GM12892 (cell line): ENCODE measurements at places on chromosomes 13 and 19.
A peak's percentile ranks its signal among the peaks of the same experiment; 100 is the strongest.

GRCh38 chr13:84591444-84591843 is 709.2 kb upstream of the SLITRK1 start:
- DNase-seq, result no peak

GRCh38 chr19:1068009-1069001 is 1.3 kb downstream of the ARHGAP45 start:
- no peak for DNase-seq

DNA sequence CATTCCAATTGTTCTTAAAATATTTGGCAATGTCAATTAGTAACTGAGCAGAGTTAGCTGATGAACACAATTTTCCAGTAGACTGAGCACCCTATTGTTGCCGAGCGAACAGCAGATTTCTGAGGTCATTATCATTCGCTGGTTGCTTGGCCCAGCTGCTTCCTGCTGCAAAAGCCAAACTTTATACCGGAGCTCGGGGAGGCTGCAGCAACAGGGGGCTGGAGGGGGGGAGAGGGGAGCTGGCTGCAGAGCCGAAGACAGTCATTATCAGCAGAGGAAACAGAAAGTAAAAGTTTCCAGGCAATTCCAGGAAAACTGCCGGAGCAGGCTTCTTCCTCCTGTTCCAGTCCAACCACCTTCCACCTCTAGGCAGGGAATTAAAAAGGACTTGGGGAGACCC is 77.9 kb downstream of the ZNF536 start:
- no peak for DNase-seq

GRCh38 chr19:56405062-56405461 is 930 bp downstream of the ZNF583 start:
- DNase-seq, result no peak

- DNase-seq, result no peak
Observed at GRCh38 chr13:30141775-30142485, 165.4 kb downstream of the KATNAL1 start.

GRCh38 chr19:14774373-14774772 is 4.0 kb downstream of the ADGRE2 start:
- no peak for DNase-seq

- DNase-seq, result no peak
Observed at GRCh38 chr13:82076496-82076895, 1735.6 kb upstream of the SPRY2 start.

GRCh38 chr19:39401070-39401548 is 5.5 kb upstream of the ZFP36 start:
- DNase-seq, result no peak

DNA sequence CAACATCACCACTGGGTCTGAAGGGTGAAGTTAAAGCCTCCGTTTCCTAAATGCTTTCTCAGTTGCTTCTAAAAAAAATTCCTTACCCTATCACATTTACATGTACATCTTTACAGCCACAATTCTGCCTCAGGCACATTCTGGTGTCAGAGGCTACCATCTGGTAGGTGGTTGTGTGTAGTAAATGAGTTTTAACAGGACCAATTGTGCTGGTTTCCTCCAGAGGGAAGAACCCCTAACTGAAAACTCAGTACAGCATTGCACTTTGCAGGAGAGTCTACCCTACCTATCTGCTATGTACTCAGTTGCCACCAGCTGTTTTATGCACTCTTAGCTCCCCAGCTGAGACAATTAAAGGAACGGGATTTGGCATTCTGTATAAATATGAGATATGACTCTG is 1576.5 kb downstream of the PCDH9 start:
- DNase-seq, result no peak

DNA sequence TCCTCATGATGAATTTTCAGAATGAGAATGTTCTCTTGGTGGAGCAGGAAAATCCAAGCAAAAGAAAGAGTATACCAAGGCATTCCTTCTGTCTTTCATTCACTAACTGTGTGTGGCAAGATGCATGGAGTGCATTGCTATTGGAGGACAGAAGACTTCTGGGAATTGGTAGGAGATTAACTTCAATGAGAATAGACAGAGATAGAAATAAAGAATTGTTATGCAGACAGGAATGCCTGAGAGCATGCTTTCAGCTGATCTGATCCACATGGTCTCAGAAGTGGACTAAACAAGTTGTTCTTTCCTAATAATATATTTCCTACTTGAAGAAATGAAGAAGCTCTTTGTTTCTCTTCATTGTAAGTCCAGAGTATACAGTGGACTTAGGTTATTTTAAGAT is 303.6 kb downstream of the MYO16 start:
- DNase-seq, result no peak

DNA sequence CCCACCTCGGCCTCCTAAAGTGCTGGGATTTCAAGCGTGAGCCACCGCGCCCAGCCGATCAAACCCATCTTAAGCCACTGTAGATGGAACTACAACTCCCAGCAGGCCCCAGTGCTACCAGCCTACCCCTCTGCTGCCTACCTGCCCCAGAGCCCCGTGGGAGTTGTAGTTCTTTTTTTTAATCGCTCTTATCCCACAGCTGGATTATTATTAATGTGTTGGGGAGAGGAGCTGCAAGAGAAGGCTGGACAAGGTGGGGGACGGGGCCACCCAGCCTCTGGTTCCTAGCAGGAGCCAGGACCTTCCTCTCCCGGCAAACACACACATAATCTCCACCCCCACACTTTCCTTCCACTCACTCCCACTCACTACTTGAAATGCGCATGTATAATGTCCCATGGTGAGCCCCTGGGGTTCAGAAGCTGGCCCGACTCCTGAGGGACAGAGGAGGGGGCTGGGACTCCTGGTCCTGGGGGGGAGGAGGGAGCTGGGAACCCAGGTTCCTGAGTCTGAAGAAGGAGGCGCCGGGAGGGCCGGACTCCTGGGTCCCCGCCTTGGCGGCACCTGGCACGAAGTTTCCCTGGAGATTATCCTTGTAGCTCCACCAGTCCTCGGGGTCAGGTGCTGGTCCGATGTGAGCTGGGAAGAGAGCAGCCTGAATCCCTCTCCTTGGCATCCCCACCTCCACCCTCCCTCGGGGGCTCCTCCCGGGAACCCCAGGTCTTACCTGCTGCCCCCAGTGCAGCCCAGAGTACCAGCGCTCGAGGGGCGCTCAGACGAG is 958 bp downstream of the CA11 start:
- peak; percentile 62 for DNase-seq
